ENCODE measurements at places on chromosomes 4 and X. TPM values are rescaled to one million over a fixed set of nuclear protein-coding genes. Genes with fewer than 3 reads are reported as not detected.

FMR1NB gene
- not detected for total RNA-seq

SLC9A7 gene
- 44.2 TPM for total RNA-seq

CSAG1 gene
- not detected for total RNA-seq

DNA sequence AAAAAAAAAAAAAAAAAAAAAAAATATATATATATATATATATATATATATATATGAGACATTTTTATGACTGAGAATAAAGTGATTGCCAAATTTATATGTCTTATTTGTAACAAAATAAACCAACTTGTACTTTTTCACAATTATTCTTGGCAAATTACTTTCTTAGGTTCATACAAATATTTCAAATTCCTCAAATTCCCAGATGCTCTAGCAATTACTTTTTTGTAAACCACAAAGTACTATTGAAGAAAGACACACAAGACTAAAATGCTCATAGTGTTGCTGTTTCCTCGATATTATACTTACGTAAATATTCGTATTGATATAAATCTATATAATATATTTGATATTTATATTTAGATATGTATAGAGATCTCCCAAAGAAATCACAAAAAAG is 390.0 kb downstream of the FAT4 start:
- no peaks in the 10 kb centered on the region for H3K27me3 ChIP-seq
- no peak overlapping the region for H3K27ac ChIP-seq

DNA sequence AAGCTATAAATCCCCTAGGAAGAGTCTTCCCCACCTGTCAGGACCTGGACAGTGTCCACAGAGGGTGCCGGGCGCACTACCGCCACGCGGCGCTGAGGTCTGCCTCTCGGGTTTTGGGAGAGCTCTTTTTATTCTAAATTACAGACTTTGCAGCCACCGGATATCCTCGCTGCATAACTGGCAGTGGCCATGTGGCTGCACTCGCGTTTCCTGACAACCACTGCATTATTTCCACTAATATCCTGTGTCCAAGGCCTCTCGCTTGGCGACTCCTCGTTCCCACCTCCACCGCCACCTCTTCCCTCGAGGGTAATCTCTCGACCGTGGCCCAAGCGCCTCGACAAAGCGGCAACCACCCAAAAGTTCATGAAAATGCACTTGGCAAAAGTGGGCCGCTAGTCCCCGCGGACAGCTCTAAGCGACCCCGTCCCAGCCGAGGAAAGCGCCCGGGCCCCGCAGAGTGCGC is 512 bp upstream of the TMEM131L start:
- peaks cover 50% of the 10 kb centered on the region for H3K4me1 ChIP-seq
- no peaks in the 10 kb centered on the region for H3K27me3 ChIP-seq
- peak overlapping the region; percentile 82 for H3K4me3 ChIP-seq

DNA sequence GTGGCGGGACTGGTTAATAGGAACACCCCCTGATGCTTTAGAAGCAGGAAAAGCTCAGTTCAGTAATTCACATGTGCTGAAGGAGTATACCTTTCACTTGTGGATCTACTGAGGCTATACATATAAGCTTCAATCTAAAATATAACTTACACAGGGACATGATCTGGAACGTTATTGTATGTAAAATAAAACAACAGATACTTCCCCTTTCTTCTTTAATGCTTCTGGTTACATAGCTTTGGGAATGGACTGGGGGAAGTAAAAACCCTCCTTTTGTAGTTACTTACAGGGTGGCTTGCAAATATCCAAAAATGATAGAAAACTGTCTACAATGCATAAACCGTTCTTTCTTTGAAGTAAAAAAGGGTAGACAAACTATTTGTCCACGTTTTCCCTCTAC is 1.9 kb downstream of the FGG start:
- H3K27me3 ChIP-seq = peaks cover 32% of the 10 kb centered on the region
- no peaks in the 10 kb centered on the region for H3K36me3 ChIP-seq
- no peak overlapping the region for H3K27ac ChIP-seq
- no peak for DNase-seq

DNA sequence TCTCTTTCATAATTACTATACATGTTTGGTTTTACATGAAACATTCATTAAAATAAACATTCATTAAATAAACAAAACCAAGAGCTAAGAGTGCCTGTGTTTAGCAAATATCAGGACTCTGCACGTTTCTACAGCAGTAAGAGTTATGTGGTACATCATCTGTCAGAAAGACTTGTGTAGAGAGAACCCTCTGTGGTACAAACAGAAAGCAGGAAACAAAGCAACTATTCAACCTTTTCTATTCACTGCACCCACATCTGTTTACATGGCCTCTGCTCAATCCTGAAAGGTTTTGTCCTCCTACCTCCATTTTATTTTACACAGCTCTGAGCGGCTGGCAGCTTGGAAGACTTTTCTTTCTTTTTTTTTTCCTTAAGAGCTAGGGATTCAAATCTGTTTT is 90.7 kb upstream of the PCDH18 start:
- no peaks in the 10 kb centered on the region for H3K27me3 ChIP-seq
- no peak overlapping the region for H3K27ac ChIP-seq
- DNase-seq = no peak
- no peaks in the 10 kb centered on the region for H3K4me1 ChIP-seq
- no peak overlapping the region for H3K4me3 ChIP-seq

DNA sequence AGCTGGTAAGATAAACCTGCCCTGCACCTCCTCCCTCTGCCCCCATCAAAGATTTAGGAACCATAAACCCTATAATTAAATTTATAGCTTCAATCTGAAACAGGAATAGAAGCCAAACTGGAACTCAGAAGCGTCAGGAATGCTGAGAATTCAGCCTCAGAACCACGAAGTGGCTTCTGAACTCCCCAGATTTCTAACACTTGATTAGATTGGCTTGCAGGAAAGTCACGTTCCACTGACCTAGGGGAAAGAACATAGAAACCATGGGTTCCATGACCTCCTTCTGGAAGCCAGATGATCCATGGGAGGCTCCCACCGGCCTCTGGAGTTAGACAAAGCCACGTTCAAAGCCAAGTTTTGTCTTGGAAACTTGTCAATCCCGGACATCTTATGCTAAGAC is 356.5 kb downstream of the MID1IP1 start:
- H3K36me3 ChIP-seq = no peaks in the 10 kb centered on the region
- peaks cover 39% of the 10 kb centered on the region for H3K4me1 ChIP-seq
- no peak overlapping the region for H3K4me3 ChIP-seq
- H3K27me3 ChIP-seq = no peaks in the 10 kb centered on the region
- no peak overlapping the region for H3K27ac ChIP-seq

DNA sequence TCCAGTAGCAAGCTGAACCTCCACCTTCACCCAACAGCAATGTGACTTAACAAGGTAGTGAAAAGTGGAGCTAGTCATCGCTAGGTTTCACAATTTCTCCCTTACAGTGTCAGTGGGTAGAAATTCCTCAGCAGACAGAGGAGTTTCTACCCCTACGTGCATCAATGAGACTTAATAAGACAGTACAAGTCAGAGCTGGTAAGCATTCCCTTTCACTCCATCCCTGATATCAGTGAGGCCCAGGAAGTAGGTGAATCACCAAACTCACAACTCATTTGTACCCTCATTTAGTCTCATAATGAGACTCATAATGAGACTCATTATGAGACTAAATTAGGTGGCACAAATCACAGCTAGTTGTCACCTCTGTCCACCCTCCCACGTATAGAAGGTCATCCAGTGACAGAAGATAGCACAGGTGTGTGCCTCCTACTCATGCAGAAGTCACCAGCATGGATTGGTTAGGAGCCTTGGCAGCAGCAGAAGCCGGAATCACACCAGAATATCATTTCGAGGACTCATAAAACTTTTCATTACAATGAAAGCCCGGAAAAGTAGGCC is 50.8 kb upstream of the NUDT10 start:
- no peaks in the 10 kb centered on the region for H3K4me1 ChIP-seq
- no peak overlapping the region for H3K4me3 ChIP-seq
- no peaks in the 10 kb centered on the region for H3K27me3 ChIP-seq
- DNase-seq = no peak
- no peaks in the 10 kb centered on the region for H3K36me3 ChIP-seq

- H3K36me3 ChIP-seq = no peaks in the 10 kb centered on the region
- H3K27ac ChIP-seq = no peak overlapping the region
- no peak for DNase-seq
- no peaks in the 10 kb centered on the region for H3K27me3 ChIP-seq
- no peak overlapping the region for H3K4me3 ChIP-seq
Measured at GRCh38 chr4:20480165-20480947, 219.9 kb upstream of the PACRGL start.

DNA sequence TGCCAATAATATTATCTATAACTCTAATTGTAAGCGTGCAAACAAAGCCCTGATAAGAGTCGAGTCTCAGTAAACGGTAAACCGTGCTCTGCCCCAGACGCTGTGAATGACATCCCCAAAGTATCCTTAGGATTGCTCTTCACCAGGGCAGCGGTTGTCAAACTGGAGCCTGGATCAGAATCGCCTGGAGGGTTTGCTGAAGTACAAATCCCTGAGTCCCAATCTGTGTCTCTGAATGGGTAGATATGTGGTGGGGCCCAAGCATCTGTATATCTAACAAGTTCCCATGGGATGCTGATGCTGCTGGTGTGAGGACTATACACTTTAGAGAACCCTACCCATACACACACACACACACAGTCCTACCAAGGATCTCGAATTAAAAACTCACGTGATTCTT is 813 bp upstream of the APBB2 start:
- H3K4me1 ChIP-seq = peaks cover 23% of the 10 kb centered on the region
- H3K4me3 ChIP-seq = peak overlapping the region; percentile 74
- H3K36me3 ChIP-seq = no peaks in the 10 kb centered on the region

DNA sequence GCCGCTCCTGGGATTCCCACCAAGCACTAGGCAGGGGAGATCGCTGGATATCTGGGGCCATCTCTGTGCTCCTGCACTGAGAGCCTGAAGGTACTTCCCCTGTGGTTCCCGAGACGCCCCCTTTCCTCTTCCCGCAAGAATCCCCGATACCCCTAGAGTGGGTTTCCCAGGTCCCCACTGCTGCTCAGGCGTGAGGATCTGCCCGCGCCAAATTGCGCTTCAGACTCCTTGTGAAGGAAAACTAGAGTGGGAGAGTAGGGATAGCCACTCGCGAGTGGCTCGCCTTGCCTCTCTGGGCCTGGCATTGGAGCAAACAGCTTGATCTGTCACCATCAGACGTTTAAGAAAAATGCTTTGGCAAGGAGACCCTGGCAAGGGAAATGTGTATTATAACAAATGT is 1.5 kb downstream of the IL1RAPL2 start:
- H3K4me3 ChIP-seq = no peak overlapping the region
- H3K27me3 ChIP-seq = peaks cover 28% of the 10 kb centered on the region
- H3K27ac ChIP-seq = no peak overlapping the region
- no peaks in the 10 kb centered on the region for H3K4me1 ChIP-seq
- no peak for DNase-seq
- H3K36me3 ChIP-seq = no peaks in the 10 kb centered on the region

DNA sequence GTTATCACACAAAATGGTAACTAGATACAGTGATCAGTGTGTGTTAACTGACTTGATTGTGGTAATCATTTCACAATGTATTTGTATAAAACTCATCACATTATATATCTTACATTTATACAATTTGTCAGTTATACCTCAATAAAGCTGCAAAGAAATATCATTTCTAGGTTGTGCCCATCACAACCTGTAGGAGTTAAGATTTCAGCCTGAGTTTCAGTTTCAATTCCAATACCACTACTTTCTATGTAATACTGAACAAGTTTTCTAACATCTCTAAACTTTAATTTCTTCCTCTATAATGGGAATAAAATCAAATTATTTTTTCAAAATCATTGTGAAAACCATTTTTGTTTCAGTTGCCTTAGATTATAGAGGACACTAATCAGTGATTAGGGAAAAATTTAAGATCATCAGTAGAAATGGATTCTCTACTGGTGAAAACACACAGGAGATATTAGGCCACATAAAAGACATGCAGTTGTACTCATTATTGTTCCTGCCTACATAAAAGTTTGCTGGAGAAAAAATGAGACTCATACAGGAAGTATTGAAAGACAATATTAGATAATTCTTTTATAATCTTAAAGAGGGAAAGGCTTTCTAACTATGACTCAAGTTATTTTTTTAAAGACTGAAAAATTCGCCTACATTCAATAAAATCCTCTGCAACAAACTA is 18.4 kb upstream of the TBC1D1 start:
- peaks cover 22% of the 10 kb centered on the region for H3K4me1 ChIP-seq
- H3K27me3 ChIP-seq = no peaks in the 10 kb centered on the region
- H3K36me3 ChIP-seq = peaks cover 18% of the 10 kb centered on the region
- H3K27ac ChIP-seq = no peak overlapping the region
- no peak overlapping the region for H3K4me3 ChIP-seq
